ENCODE measurements at places on chromosomes 3 and 15.

GRCh38 chr15:98330258-98330657, 318.1 kb upstream of the IGF1R start:
- no peak for DNase-seq

- no peak for DNase-seq
Measured at GRCh38 chr3:124373524-124373923, 356.7 kb upstream of the UMPS start.

GRCh38 chr3:175356899-175357324, 497.8 kb downstream of the NAALADL2 start:
- no peak for DNase-seq

DNA sequence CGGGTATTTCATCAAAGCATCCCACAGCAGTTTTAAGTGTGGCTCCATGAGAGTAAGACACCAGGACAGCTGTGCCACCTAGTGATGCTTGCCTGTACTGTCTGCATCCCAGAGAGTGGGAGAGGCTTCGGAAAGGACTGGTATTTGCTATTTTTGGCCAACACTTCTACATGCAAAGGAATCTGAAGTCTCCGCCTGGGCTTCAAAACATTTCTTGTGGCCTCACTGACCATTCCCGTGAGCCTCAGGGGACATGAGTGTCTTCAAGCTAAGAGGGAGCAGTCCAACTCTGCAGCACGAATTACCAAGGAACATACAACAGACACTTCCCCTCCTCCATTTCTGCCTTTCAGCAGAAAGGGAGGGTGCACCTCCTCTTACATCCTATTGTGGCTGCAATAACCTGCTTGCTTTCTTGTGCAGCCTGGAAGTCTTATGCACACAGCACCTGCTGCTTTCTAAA, 177.5 kb downstream of the RORA start:
- no peak for DNase-seq

- DNase-seq = no peak
Measured at GRCh38 chr15:62835351-62835750, 207.2 kb upstream of the TPM1 start.

GRCh38 chr15:85649372-85649771, 145.4 kb downstream of the KLHL25 start:
- no peak for DNase-seq

GRCh38 chr3:64187065-64187959, 38.0 kb downstream of the PRICKLE2 start:
- DNase-seq = no peak

- DNase-seq = peak; percentile 4
Measured at GRCh38 chr3:179068779-179069530, 2.7 kb downstream of the ZMAT3 start.

GRCh38 chr15:38440353-38441129, 13.4 kb upstream of the FAM98B start:
- DNase-seq = peak; percentile 17

DNA sequence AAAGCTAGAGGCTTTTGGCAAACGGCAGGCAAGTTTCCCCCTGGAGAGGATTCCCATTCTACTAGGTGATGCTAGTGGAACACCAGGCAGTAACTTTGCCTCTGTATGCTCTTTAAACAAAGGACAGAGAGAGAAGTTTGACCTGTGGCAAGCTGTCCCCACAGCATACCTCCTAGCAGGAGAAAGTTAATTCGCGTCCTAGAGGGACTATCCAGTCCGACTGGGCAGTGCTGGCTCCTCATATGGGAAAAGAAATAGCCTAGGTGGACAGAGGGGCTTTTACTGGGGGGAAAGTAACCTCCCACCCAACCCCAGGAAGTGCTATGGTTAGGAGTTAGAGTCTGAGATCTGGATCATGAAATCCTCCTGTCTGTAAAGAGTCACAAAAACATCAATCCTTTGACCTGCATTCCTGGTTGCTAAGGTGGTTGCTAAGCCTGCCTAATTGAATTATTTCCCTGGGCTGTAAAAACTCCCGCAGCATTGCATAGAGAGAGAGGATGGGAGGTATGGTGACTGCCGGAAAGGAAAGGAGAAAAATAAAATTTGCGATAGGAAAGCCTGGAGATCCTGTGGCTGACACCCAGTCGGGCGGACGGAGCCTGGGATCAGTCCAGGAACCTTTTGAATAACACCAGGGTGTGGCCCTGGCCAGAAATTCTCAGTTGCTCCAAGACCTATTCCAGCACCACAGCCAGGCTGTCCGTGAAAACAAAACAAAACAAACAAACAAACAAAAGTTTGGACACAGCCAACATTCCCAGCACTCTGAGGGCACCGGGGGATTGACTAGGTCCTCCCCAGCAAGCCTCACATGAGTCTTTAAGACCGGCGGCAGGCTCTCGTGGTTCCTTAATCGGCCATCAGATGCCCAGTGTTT, 67.7 kb upstream of the ATP11B start:
- DNase-seq = no peak

- DNase-seq = no peak
Measured at GRCh38 chr3:138440596-138440995, 6.2 kb downstream of the ESYT3 start.

GRCh38 chr3:51035630-51036029, 349.5 kb upstream of the MANF start:
- DNase-seq = no peak

DNA sequence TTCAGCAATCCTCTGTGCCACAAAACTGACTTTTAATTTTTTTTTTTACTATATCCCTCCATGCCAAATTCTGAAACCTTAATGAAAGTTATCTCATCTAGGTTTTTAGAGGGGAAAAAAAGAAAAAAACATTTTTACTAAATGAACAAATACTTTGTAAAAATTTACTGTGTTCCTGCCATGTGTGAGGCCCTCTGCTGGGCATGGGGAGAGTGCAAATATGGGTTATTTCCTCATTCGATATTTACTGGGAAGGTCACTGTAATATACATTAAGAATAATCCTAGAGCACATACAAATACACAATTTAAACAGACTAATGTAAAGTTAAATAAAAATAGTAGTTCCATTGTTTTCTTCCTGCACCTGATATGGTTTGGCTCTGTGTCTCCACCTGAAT, 215.0 kb downstream of the GRM7 start:
- DNase-seq = no peak

DNA sequence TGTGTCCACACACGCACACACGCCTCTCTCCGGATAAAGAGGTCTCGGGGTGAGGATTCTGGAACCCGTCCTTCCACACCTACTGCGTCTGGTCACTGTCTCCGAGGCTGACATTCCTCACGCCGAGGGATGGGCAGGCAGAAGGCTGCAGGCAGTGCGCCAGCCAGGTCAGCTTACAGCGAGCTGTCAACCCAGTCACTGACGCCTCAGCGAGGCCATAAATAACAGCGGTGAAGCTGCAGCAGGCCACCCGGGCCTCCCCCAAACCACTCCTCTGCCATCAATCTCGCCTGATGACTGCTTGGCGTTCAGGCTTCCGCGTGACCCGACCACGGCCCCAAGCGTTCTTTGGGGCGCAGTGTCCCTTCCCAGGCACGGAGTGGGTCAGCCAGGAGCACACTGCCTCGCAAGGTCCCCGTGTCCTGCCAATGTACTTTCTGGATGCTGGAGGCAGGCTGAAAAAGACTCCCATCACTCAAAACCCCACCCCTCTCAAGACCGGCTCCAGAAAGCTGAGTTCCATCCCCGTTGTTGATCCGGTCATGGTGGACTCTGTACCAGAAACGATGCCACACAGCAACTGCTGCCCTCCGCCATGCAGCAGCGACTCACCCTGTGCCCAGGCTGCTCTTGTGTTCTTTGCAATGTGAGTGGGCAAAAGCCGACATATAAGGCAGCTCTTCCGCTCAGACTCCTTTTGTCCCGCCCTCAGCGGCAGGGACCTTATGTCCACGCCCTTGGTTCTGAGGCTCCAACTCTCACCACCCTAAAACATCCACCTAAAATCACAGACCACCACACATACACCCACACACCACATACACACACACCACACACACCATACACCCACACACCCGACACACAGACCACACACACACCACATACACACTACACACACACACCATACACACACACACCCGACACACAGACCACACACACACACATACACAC, 27.1 kb downstream of the CPN2 start:
- DNase-seq = no peak

GRCh38 chr3:121963608-121964007, 58.4 kb downstream of the ILDR1 start:
- no peak for DNase-seq

GRCh38 chr3:136404056-136404455, 153.9 kb downstream of the PCCB start:
- no peak for DNase-seq

DNA sequence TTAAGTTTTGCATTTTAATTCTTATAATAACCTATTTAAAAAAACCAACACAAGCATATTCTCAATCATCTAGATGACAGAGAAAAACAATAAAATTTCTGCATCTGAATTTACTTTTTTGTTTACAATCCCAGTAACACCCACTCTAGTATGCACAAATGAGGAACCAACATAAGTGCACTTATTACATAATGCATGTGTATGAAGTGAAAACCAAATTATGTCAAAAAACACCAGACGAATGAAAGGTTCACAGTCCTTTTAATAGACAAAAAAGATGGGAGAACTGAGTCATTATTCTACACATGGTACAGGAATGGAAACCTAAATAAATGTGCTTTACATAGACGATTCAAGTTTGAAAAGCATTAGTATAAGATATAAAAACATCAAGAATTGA, 91.7 kb downstream of the NR1I2 start:
- DNase-seq = no peak

DNA sequence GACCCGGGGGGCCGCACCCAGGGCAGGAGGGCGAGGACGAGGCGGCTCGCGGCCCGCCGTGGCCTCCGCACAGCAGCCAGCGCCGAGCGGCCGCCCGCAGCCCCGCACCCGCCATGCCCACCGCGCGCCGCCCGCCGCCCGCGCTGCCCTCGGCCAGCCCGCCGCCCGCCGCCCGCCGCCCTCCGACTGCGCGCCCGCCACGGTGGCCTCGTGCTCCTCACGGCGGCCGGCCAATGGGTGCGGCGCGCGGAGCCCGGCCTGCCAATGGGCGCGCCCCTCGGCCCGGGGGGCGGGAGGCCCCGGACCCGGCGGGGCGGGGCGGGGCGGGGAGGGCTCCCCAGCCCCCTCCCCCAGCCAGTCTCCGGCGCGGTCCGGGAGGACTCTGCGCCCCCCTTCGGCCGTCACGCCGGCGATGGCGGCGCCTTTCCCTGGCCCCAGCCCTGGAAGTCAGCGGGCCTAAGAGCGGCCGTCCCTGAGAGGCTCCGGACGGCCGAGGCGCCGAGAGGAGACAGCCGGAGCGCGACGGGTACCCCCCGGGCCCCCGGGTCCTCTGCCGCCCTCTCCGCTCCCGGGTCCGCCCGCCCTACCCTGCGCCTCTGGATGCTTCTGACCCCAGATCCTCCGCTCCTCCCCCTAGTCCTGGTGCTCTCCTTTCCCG, at the start of gene NT5DC2:
Gene NT5DC2, minus strand, starts transcription at position 235 of the 658 bp plus-strand sequence. Its CDS starts 120 bp downstream, at position 115.
- peak; percentile 37 for DNase-seq

DNA sequence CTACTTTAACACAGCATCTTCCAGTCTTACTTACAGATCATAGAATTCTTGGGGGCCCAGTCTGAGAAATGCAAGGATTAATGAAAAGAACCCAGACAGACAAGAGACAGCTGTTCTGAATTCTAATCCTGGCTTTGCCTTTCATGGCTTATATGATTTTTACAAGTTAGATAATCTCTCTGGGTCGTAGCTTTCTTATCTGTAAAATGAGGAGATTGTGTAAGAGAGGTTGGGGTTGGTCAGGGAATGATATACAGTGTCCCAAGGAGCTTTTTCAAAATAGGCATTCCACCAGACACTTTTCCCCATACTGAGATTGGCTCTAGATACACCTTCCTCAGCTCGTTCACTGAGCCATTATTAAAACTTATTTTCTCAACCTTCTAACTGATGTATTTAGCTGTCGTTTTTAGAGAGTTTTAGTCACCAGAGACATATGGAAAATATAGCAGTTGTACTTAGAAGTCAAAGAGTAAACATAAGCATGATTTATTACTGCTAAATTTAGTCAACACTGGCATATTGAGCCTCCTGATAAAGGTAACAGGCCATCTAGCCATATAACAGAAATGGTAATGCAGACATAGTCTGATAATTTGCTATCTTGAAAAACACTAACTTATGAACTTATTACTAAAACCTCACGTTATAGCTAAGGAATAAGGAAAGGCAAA, 163.0 kb upstream of the MLF1 start:
- no peak for DNase-seq

- no peak for DNase-seq
Measured at GRCh38 chr3:58013973-58014649, 5.9 kb downstream of the FLNB start.

- DNase-seq = peak; percentile 67
Measured at GRCh38 chr3:64533617-64534317, 154.0 kb downstream of the ADAMTS9 start.

DNA sequence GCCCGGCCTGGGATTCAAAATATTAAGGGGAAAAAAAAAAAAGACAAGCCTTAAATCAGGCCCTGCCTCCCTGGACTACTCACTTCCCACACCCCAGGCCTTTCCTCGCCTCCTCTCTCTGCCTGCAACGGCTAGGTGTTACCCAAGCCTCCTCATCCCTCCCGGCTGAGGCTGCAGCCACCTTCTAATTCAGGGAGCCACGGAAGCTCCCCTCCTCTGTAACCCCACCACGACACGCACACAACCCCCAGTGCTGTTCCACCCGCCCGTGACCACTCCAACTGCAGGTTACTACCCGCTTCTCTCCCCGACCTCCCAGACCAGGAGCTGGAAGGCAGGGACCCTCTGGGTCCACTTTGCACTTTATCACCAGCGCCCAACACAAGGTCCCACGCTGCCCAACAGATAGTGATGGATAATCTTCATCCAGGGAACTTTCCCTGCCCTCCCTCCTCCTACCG, 936 bp downstream of the KIF7 start:
- no peak for DNase-seq

GRCh38 chr15:23564821-23565394, 566 bp upstream of the MKRN3 start:
- no peak for DNase-seq

- DNase-seq = no peak
Measured at GRCh38 chr15:62618432-62618831, 424.1 kb upstream of the TPM1 start.

DNA sequence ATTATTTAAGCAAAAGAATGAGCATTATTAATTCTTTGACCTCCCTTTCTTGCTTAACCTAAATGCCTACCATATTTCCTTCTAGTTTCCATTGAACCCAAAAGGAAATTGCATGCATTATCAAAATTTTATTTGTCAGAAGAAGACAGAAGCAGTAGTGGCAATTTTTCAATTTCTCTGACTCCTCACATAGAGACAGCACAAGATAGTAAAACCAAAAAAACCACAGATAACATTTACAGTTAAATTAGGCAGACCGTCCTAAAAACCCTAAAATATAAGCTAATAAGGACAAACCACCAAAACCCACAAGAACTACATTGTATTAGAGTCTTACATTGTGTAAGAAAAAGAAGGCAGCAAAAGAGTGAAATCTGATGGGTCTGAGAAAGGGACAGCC, 27.1 kb downstream of the GOLGB1 start:
- no peak for DNase-seq

- DNase-seq = no peak
Measured at GRCh38 chr3:76826861-76827260, 213.0 kb upstream of the ROBO2 start.
